ENCODE measurements at places on chromosomes 12 and 14.

DNA sequence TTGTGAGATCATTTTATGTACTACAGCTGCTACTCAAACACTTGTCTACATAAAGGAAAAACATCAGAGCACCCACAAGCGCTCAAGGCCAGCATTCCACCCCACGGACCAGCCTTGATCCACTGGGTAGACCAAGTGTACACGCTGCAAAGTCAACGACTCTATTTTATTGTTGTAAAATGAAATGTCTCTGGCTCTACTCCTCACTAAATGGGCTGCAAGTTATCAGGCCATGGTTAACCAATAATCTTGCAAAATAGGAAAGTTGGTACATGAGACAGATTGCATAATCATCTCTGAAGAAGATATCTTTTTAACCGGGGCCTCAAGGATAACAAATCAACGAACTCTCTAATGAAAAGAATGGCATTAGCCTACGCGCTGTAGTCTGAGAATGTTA is 69.9 kb upstream of the FOXN3 start:
- DNase-seq: no peak

DNA sequence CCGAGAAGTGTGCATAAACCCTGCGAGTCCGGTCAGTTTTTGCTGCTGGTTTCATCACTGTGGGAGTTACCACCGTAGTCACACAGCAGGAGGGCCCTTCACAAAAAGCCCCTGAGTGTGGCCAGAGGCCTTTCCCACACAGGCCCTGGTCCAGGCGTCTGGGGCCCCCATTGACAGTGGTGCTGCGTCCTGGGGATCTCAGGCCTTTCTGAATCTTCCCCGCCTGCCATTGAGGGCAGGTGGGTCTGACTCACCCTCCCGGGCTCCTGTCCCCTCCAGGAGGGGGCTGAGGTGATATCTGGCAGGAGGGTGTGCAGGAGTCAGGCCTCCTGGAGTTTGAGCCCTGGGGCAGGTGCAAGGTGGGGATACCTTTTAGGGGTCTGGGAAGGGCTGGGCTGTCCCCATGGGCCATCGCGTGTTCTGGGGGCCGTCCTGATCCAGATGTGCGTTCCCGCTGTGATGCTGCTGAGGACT is 358.5 kb downstream of the TMEM121 start:
- DNase-seq: peak; percentile 1

DNA sequence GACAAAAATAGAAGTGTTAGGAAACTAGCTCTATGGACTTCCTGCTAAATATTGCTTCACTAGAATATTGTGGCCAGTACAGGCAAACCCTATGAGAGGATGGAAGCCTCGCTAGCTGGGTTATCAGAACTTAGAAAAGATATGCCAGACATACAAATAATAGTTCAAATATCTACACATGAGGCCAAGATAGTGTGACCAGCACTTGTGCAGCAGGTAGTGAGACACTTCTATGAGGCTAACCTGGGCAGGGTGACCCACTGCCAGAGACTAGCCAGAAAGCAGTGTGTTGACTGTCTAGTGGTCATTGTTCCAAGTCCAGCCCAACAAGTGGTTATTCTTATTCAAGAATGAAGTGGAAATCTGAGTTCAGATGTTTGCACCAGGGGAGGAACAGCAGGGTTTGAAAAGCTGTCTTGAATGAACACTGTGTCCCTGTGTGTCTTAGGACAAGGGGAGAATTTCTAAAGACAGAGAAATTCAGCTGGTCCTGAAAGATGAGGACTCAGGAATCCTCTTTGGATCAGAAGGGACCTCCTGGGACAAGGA is 16.3 kb downstream of the TSPAN8 start:
- DNase-seq: no peak

GRCh38 chr12:79933532-79934264 is 1.2 kb downstream of the PPP1R12A start:
- peak; percentile 26 for DNase-seq

- DNase-seq: no peak
Measured at GRCh38 chr14:65169351-65169750, 67.0 kb upstream of the MAX start.

DNA sequence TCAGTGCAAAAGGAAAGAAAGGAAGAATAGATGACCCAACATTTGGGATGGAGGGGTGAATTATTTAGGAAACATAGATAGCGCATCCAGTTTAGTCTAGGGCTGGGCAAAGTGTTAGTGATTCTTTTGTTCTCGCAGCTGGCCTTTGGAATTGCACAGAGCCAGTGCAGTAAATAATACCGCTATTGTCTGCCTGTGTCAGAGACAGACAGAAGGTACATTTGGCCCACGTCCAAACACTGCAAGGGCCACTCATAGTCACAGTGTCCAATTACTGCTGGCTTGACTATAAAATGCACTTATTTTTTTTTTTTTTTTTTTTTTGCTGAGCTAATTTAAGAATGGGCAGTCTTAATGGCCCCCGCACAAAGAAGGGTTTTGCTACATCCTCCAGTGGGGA is 638.6 kb downstream of the BCL11B start:
- DNase-seq: no peak

DNA sequence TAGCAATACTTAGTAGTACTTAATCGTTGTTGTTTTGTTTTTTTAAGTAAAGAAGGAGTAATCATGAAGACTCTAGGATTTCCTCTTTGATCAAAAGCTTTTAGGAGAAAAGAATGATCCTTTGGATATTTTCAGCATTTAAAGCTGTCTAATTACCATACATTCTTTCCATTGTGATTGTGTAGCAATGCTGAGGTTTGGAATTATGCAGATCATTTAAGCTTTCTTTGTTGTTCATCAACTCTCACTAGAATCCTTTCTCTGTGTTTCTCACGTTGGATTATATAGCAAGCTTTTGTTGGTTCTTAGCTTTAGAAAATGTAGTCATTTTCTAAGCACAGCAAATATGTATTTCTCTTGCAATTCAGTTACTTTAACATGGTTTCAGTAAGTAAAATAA is 25.8 kb downstream of the CCDC91 start:
- DNase-seq: no peak

DNA sequence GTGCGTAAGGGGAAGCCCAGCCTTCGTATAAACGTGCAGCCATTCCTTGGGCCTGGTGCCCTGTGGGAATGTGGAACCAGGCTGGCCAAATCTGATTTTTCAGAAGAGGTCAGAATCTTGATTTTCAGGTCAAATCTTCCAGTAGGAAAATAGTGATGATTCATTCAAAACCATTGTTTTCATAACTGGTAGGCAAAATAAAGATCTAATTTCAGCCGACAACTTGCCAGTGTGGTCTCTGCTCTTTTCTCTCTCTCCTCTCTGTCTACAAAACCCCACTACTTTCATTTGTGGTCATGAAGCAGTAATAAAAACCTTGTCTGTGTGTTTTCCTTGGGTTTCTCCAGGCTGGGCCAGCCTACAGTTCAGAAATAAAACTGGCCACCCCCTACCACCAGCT is 135.1 kb downstream of the RBM19 start:
- DNase-seq: no peak

DNA sequence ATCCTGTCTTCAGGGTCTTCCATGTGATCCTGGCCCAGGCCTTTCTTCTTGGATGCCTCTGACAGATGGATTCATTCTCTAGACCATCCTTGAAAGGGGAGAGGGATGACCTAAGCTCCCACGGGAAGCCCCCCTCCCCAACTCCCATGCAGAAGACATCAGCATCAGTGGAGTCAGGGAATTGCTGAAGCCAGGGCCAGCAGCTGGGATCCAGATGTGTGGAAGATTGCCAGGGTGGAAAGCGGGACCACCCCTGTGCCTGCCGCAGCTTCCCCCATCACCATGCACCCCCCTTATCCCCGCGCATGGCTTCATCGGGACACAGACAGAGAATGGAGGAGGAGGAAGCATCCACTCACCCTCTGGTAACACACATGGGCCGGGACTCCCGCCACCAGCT is 183.6 kb upstream of the PRMT8 start:
- DNase-seq: no peak

DNA sequence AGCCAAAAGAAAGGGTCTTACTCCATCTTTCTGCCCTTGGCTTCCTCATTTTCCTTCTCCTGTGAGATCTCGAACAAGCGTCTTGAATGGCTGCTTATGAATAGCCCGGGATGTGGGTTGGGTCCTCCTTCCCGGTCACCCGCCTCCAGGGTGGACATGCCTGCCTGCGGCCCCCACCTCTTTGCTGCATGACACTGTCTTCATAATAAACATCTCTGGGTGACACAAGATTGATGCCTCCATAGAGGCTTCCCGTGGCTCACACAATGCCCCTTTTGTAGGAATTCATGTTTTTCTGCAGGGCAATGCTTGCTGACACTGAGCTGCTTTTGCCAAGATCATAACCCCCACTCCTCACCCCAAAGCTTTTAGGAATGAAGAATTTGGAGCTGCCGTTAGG is 125.9 kb downstream of the ZNF664 start:
- DNase-seq: no peak

DNA sequence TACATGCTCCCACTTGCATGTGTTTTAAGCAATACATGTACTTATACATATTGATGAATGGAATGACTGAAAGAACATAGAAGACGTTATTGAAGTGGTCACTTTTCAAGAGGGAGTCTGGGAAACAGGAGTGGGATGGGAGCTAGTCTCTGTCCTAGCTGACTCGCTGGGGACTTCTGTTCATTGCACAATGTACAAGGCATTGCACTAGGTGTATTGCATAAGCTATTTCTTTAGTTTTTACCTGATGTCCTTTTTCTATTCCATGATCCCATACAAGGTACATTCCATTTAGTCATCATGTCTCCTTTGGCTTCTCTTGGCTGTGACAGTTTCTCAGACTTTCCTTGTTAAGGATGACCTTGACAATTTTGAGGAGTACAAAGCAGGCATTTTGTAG is 4.0 kb upstream of the MYO1H start:
- DNase-seq: no peak

GRCh38 chr12:107436376-107436775 is 249.2 kb upstream of the PWP1 start:
- DNase-seq: no peak

- DNase-seq: no peak
Measured at GRCh38 chr14:50792634-50793068, 38.3 kb downstream of the NIN start.

DNA sequence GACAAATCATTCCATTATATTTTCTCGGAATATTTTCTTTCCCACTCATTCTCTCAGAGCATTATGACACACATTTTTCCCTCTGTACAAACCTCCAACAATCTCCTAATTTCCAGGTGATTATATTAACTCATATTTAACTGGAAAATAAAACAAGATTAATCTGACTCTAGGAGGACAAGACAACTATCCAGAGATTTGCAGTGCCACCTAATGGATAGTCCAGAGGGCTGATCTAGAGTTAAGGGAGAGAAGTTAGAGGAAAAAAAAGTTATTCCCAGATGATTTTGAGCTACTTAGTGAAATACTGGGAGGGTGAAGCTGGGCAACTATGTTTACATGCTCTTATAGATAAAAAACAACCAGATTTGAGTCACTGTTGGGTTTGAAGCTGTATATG is 161.7 kb downstream of the ALX1 start:
- DNase-seq: no peak

DNA sequence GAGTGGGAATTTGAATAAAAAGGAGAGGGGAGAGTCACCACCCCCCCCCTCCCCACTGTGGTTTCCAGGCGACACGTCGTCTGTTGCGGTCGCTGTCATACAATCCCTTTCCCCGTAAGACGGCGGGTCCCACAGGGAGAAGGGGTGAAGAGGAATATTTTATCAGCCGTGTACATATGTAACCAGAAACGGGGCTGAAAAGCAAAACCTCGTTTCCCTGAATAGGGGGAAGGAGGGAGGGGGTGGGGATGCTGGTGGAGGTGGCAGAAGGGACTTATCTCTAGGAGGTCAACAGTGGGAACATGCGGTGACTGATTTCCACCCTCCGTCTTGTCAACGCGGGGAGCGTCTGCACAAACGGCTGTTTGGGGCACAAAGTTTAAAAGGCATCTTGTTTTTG is 171.4 kb downstream of the RBM19 start:
- DNase-seq: no peak

DNA sequence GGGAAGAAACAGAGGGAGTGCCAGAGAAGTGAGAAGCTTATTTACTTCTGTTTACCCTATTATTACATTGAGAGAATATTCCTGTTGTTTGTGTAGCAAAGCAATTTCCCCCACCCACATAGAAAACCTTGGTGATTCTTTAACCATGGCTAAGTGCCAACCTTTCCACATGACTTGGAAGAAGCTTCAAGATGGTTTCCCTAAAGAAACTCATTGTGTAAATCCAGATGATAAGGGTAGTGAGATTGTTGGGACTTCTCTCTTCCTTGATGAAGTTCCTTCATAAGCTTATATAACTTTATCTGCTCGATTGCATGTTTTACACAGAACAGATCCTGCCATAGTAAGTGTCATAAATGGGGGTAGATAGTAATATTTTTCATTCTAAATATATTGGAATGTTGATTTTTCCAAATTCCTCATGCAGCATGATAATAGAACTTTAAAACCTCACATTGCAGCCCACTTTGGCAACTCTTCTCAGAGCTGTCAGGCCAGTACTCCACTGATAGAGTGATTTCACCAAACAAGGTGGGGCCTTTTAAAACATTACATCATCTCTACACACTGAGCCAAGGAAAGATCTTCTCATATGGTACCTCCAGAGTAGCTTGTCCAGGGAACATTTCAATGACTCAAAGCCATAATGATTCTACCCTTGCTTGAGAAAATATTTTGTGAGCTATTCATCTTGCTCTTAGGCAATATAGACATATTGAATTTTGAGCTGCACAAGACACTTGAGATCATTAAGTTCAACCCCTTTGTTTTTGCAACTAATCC is 47.8 kb upstream of the KIF21A start:
- no peak for DNase-seq

- DNase-seq: no peak
Measured at GRCh38 chr14:78007160-78007559, 163.0 kb upstream of the NRXN3 start.

GRCh38 chr12:114744691-114745090 is 60.7 kb upstream of the TBX3 start:
- no peak for DNase-seq

Data from activated naive CD4-positive, alpha-beta T cell treated with anti-CD3 and anti-CD28 coated beads for 36 hours (primary cell).